NCI-H69 (cell line): ENCODE measurements at places on chromosomes 6 and 20.

GRCh38 chr20:32930181-32930580, 71.5 kb downstream of the EFCAB8 start:
- DNase-seq: no peak

DNA sequence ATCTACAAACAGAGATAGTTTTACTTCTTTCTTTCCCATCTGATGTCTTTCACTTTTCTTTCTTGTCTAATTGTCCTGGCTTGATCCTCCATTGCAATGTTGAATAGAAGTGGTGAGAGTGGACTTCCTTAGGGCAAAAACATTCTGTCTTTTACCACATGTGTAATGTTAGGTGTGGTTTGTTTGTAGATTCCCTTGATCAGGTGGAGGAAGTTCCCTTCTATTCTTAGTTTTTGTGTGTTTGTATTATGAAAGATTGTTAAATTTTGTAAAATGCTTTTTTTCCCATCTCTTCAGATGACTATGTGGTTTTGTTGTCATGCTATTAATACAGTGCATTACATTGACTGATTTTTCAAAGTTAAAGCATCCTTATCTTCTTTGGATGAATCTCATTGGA, 41.6 kb upstream of the DUSP22 start:
- no peak for DNase-seq

GRCh38 chr6:168284187-168284586, 35.4 kb downstream of the DACT2 start:
- no peak for DNase-seq

- DNase-seq: no peak
Measured at GRCh38 chr20:11551479-11551878, 366.2 kb upstream of the BTBD3 start.

GRCh38 chr6:30960907-30961673, 20.3 kb downstream of the MUCL3 start:
- DNase-seq: no peak

- DNase-seq: no peak
Measured at GRCh38 chr6:66930559-66931290, 1223.7 kb upstream of the EYS start.
